HS-5 (cell line): ENCODE measurements at places on chromosomes 2 and 18.

GRCh38 chr18:23596183-23596582 is 9.9 kb upstream of the NPC1 start:
- DNase-seq: no peak

- no peak for DNase-seq
These were observed 431 bp downstream of the FAM98A start for GRCh38 chr2:33598561-33599174.

- DNase-seq: no peak
These were observed 60.9 kb upstream of the SIX2 start for GRCh38 chr2:45070113-45070652.

- no peak for DNase-seq
These were observed 26.9 kb downstream of the EHD3 start for GRCh38 chr2:31260870-31261269.

- DNase-seq: peak; percentile 83
These were observed 347.1 kb downstream of the CLIP4 start for GRCh38 chr2:29462293-29462692.

- DNase-seq: peak; percentile 50
These were observed 44.6 kb downstream of the FAM124B start for GRCh38 chr2:224357098-224357901.

GRCh38 chr18:32803568-32803967 is 30.7 kb upstream of the KLHL14 start:
- DNase-seq: no peak

DNA sequence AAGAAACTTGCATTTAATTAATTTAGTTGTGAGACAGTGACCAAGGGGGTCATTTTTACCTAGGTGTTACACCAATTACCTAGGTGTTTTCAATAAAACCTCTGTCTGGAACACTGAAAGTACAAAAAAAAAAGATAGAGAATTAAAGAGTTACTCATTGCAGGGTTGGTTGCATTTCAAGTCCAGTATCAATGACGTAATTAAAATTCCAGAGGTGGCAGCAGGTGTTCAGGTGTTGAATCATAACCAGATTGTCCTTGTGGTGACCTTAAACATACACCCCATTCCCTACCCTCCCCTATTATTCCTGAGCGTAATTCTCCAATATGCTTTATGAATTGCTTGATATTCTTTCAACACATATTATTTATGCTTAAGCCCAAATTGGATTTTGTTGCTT is 352.0 kb upstream of the SLC8A1 start:
- no peak for DNase-seq

GRCh38 chr2:100739735-100740432 is 80.1 kb upstream of the NPAS2 start:
- no peak for DNase-seq

GRCh38 chr2:68994864-68995263 is 18.1 kb upstream of the ANTXR1 start:
- DNase-seq: no peak
